T1000 (cell line): ENCODE measurements at places on chromosomes 3 and 15.
A peak's percentile ranks its signal among the peaks of the same experiment; 100 is the strongest.

DNA sequence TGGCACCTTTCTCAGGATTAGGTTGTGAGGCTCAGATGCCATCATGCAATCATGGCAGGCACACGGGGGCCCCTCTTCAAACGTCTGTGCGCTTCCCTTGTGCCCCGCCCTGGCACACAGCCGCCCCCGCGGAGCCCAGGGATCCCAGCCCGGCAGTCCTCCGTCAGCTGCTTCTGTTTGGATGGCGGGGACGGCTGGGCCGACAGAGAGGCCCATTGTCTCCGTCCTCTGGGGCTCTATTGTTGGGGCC, 849 bp upstream of the HDAC11 start:
- no peak for DNase-seq

GRCh38 chr3:143597774-143598652, 250.3 kb downstream of the SLC9A9 start:
- DNase-seq, result no peak

GRCh38 chr3:77795013-77795412, 755.1 kb downstream of the ROBO2 start:
- no peak for DNase-seq

GRCh38 chr15:61137105-61137792, 91.9 kb downstream of the RORA start:
- no peak for DNase-seq

- peak; percentile 12 for DNase-seq
Observed at GRCh38 chr3:42256135-42256819, 9.7 kb downstream of the CCK start.

DNA sequence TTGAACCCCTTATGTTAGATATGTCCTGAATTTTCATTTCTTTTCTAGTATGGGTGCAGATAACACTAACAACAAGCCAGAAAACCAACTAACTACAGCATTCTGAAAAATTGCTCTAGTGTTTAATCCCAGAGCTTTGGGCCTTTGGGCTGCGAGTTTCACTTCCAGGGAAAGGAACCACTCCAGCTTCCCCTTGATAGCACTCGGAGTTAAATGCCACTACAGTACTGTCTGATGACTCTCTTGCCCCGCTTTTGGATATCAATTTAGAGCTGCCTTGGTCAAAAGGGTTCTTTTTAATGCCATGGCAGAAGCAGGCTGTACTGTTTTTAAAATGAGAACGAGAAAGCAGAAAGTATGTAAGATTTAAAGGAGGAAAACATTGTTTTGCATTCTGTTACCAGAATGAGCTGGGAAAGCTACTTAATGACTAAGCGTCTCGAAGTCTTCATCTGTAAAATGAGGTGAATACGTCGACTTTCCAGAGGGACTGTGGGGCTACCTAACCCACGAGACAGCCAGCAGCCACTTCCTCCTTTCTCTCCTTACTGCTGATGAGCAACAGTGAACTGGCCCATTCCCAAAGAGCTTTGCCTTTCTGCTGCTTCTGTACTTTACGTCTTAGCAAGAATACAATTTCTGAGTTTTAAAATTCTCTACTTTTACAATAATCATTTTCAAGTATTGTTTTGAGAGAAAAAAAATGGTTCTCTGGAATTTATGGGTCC, 299.3 kb upstream of the LYSMD4 start:
- DNase-seq, result no peak

GRCh38 chr15:57358571-57358970, 17.7 kb upstream of the CGNL1 start:
- DNase-seq, result no peak

- DNase-seq, result no peak
Observed at GRCh38 chr3:127637546-127637945, 8.6 kb downstream of the PODXL2 start.

- no peak for DNase-seq
Observed at GRCh38 chr3:175433026-175433674, 574.0 kb downstream of the NAALADL2 start.

DNA sequence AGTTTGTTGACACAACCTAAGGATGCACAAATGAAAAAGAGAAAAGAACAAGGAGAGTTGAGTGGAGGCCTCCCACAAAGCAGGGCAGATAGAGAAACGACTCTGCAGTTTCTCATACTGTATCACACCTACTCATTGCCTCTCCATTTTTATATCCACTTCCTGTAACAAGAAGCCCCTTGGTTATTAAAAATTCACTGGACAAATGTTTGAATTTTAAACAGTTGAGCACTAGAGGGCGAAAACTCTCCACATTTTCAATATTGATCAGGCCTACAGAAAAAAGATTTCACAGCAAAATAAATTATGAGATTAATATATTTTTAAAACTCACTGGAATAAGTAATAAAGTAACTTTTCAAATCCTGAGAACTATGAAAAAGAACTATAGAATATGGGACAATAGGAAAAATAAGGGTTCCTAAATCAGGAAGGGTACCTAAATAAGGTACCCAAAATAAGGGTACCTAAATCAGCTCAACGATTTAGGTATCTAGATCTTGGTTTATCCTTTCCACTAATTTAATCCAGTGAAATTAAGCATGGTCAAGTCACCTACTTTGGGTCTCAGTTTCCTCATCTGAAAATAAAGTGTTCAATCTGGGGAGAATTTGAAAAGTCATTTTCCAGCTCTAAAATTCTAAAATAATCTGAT, 47.0 kb upstream of the PPIB start:
- no peak for DNase-seq

DNA sequence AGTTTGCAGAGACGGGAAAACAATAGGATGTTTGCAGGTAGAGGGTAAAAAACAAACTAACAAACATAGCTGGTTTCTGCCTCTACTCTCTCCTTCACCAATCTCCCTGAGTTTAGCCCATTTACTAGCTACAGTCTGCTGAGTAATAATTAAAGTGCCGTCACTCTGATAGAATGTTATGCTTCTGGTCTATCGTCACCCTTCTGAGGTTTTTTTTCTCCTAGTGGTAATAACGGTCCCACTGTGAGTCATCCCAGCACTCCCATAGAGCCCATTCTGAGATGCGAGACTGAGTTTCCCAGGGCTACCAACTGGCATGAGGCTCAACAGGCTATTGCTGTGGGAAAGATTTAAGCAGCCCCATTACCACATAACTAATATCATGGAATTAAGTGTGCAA, 56.4 kb downstream of the PLAAT1 start:
- peak; percentile 11 for DNase-seq

- no peak for DNase-seq
Observed at GRCh38 chr15:37134699-37135131, 34.4 kb upstream of the MEIS2 start.

GRCh38 chr3:151579571-151580270, 118.9 kb upstream of the IGSF10 start:
- DNase-seq, result no peak

GRCh38 chr3:73148682-73149081, 87.2 kb downstream of the EBLN2 start:
- no peak for DNase-seq

- DNase-seq, result no peak
Observed at GRCh38 chr15:51756482-51756881, 5.1 kb downstream of the TMOD2 start.

GRCh38 chr3:138461896-138462295, 27.5 kb downstream of the ESYT3 start:
- no peak for DNase-seq

- no peak for DNase-seq
Observed at GRCh38 chr15:40744815-40745152, 10.3 kb downstream of the RMDN3 start.

DNA sequence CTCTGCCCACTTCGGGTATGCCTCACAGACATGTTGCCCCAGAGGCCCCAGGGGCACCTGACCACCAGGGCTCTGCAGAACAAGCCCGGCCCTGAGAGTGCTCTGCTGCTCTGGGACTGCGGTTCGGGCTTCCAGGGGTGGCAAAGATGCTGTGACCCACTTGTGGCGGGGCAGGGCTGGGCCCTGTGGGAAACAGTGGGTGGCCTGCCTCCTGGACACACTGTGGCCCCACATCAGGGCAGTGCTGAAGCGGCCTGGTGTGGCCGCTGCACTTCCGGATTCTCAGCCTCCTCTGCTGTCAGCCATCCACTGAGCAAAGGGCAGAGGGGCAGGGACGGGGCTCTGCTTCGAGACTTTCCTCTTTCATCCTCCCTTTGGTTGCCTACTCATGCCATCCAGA, 26.5 kb upstream of the PLXND1 start:
- DNase-seq, result no peak

DNA sequence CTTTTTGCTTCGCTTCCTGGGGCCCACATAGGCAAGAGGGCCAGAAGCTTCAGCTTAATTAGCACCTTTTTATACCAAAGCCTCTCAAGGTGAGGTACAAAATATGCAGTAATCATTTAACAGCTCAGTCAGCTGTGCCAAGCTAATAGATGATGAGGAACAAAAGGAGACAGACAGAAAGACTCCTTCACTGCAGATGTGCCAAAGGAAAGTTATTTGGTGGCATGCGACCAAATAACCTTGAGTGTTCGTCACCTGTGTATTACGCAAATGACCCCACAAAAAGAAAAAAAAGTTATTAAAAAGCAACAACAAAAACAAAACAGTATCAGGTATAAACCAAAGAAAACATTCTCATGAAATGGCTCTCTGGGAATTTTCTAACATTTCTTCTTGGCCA, 325.8 kb upstream of the IGF1R start:
- DNase-seq, result no peak

DNA sequence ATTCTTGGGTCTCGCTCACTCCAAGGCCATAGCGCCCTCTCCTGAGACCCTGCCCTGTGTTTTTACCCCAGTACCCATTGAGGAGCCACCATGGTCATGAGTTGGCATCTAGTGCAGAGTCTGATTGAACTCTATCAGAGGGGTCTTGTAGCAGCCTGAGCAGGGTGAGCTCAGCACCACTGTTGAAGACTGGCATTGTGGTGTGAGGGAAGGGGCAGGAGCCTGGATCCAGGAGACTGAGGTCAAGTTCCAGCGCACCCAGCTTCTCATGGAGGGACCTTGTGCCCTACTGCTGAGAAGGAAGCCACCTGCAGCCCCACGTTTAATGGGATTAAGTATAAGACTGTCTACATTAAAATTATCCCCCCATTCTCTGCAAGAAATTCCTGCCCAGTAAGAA, 65.8 kb upstream of the LARS2 start:
- DNase-seq, result no peak

- DNase-seq, result no peak
Observed at GRCh38 chr3:122975924-122976293, 51.7 kb downstream of the SEMA5B start.

DNA sequence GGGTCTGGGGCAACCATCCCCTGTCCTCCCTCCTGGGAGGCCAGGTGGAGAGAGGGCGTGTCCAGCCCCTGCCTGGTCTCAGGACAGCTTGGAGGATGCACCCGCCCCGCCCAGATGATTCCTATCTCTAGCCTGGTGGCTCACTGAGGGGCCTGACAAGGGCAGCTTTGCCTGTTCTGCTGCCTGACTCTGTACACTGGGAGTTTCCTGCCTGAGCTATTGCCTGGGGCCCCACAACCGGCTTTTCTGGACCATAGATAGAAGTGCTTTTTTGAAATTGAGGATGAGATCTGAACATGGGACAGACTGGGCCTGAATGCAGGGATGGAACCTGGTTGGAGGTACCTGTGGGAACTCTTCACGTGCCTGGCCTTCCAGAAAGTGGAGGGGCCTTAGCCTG, 751 bp upstream of the PLA2G4E start:
- no peak for DNase-seq

DNA sequence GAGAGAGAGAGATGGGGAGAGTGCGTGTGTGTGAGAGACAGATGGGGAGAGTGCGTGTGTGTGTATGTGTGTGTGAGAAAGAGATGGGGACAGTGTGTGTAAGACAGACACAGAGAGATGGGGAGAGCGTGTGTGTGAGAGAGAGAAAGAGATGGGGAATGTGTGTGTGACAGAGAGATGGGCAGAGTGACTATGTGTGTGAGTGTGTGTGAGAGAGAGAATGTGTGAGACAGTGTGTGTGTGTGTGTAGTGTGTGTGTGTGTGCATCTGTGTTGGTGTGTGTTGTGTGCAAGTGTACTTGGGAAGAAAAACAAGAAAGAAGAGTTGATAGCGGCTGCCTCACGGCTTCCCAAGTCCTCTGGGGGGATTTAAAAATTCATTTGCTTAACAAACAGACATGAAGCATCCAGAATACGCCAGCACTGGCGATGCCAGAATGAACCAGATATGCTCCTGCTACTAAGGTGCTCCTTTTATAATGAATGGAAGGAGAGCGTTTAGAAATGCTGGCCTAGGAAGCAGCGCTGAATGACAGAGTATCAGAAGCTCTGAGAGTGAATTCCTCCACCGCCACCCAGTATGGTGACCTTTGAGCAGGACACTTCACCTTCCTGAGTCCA, 186.1 kb upstream of the TSC22D2 start:
- no peak for DNase-seq

DNA sequence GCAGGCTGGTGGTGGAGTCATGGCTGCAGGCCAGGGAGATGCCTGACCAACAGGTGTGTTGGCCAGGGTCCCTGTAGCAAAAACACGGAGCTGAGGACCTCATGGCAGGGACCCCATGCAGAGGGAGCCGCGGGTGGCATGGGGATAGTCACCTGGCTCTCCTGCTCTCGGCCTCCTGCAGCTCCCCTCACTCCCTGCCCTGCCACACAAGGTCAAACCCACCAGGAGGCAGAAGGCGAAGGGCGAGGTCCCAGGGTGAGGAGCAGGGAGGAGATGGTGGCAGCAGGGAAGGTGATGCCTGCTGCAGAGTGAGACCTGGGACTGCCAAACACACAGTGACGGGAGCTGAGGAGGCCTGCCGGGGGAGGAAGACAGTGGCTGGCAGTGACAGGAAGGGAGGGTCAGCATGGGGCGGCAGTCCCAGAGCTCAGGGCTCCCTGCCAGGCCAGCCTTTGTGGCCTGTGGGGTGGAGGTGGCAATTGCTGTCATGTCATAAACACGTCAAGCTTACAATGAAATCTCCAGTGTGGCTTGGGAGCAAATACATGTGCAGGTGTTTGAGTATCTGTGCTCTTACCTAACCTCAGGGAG, 144.3 kb downstream of the TJP1 start:
- DNase-seq, result no peak

DNA sequence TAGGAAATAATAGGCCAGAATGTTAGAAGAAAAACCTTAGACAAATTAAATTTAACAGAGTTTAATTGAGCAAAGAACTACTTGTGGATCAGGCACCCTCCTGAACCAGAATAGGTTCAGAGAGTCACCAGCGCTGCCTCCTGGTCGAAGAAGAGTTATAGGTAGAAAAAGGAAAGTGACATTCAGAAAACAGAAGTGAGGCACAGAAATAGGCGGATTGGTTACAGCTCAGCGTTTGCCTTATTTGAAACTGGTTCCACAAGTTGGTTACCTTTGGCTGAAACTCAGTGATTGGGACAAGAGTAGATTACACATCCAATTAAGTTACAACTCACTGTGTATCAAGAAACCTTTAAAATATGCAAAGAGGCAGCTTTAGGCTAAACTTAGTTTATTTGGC, 4.4 kb downstream of the AADAC start:
- no peak for DNase-seq
